Stimulated activated CD8-positive, alpha-beta memory T cell treated with anti-CD3 and anti-CD28 coated beads, Interleukin-12 subunit alpha, Interleukin-12 subunit beta, amount 100 ng/mL, for 1 hour (primary cell): ENCODE measurements at places on chromosomes 1 and 21.

DNA sequence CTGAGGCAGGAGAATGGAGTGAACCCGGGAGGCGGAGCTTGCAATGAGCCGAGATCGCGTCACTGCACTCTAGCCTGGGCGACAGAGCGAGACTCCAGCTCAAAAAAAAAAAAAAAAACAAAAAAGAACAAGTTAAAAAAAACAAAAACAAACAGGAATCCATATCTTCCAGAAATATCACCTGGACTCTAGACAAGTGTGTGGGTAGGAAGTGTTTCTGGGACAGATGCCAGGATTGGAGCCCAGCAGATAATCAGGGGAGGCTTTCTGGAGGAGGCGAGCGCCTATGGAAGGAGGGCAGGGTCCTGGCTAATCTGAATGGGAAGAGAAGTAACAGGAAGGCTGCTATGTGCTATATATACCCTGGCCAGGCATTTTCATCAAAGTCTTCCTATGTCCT is 43.6 kb upstream of the SYNC start:
- no peak for DNase-seq

- no peak for DNase-seq
Observed at GRCh38 chr1:203046984-203047630, 20.8 kb downstream of the PPFIA4 start.

GRCh38 chr1:196951711-196952394 is 8.3 kb downstream of the CFHR2 start:
- DNase-seq = no peak

GRCh38 chr1:38270849-38271633 is 224.4 kb upstream of the POU3F1 start:
- DNase-seq = no peak

DNA sequence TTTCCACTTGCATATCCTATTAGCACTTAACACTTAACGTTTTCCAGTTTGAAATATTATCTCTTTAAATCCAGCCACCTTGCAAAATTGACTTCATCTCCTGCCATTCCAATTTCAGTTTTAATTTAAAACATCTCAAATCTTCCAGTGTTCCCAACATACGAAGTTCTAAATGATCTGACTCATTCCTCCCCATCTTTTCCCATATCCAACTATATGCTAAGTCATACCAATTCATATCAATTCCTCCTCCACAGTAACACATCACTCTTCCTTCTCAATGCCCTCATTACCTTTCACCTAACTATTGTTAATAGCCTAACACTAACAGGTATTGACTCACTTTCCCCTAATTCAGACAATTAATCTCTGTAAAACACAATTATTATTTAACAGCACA is 2.8 kb downstream of the PSMA5 start:
- DNase-seq = no peak
